Foreskin keratinocyte (primary cell): ENCODE measurements at places on chromosomes 7 and 10. TPM values are rescaled to one million over a fixed set of nuclear protein-coding genes. Genes with fewer than 3 reads are reported as not detected.

Gene PCGF5
- 8.7 and 13.3 TPM in 2 replicates for total RNA-seq

Gene ACTL6B
- not detected in 2 replicates for total RNA-seq

Gene FAM20C
- 17.5 and 18.2 TPM in 2 replicates for total RNA-seq

Gene DGKI
- not detected in 2 replicates for total RNA-seq

Gene DNA2
- 10.6 and 14.7 TPM in 2 replicates for total RNA-seq

Gene FAM237B
- not detected in 2 replicates for total RNA-seq

Gene ASAH2
- 3.5 and 4.0 TPM in 2 replicates for total RNA-seq
